ENCODE measurements at places on chromosomes 16 and 17.

DNA sequence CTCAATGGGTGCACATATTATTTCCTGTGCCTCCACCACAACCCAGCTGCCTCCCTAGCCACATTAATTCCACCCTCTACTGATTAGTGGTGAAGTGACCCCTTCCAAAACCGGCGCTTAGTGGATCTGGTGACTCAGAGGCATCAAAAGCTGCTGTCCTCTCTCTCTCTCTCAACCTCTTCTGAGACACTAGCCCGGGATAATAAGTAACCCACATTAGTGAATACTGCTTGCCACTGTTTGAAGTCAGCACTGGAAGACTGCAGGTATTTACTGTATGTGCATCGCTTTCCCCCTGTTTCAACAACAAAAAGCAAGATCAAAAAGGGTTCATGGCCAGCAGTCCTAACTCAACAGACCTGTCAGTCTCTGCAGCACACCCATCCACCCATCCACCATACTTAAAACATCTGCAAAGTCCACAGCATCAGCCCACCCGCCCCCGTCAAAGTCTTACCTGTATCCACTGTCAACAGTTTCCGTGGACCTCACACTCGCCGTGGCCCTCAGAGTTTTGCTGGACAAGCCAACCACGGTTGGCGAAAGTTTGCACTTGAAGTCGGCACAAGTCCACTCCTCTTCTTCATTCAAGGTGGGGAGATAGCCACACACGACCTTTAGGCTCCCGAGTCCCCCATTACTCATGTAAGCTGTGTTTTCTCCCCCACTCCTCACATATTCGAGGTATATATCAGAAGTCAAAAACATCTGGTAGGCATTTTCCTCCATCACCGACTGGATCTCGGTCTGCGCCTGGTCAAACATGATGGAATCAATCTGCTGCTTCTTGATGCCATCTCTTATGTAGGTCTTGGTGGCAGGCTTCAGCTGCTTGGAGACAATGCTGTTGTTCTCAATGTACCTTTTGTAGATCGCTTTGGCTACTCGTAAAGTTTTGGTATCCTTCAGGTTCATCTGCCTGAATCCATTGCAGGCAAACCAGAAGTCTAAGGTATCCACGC lies 3.8 kb downstream of the AXIN2 start:
- H3K36me3 ChIP-seq = no peaks in the 10 kb centered on the region
- no peaks in the 10 kb centered on the region for H3K27me3 ChIP-seq
- H3K27ac ChIP-seq = peak overlapping the region; percentile 9
- H3K4me3 ChIP-seq = no peak overlapping the region
- peaks cover 3% of the 10 kb centered on the region for H3K4me1 ChIP-seq
- DNase-seq = no peak

DNA sequence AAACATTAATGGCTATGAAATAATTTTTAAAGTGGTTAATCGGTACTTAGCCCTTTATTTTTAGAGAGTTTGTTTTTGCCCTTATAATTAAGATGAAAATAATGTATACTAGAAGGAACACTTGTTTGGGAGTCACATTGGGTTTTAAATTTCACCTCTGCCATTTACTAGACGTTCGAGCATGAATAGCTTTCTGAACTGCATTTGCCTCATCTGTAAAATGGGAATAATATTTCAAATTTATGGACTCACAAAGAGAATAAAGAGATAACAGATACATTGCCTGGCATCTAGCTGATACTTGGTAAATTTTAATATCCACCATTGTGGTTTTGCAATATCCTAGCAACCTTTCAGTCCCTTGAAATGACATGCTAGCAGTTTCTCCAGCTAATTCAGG lies 36.6 kb downstream of the TNRC6A start:
- H3K36me3 ChIP-seq = no peaks in the 10 kb centered on the region
- H3K4me3 ChIP-seq = no peak overlapping the region
- H3K4me1 ChIP-seq = no peaks in the 10 kb centered on the region
- H3K27me3 ChIP-seq = no peaks in the 10 kb centered on the region
- DNase-seq = no peak
- H3K27ac ChIP-seq = no peak overlapping the region

DNA sequence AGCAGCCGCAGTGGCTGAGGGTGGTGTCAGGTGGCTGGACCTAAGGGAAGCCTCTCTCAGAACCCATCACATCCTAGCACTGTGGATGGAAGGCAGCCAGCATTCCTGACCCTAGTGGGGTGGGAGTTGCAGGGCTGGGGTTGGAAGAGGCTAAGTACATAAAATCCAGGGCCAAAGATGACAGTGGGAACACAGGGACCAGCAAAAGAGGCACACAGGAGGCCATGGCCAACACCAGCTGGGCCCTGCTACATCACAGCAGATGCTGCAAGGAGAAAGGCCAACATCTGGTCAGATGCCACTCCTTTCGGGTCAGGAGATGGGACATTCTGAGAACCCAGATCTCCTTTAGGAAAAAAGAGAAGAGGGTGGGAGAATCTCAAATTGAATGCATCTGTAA lies 415.4 kb downstream of the SLC39A11 start:
- DNase-seq = no peak
- no peaks in the 10 kb centered on the region for H3K36me3 ChIP-seq
- no peak overlapping the region for H3K4me3 ChIP-seq
- H3K4me1 ChIP-seq = no peaks in the 10 kb centered on the region

DNA sequence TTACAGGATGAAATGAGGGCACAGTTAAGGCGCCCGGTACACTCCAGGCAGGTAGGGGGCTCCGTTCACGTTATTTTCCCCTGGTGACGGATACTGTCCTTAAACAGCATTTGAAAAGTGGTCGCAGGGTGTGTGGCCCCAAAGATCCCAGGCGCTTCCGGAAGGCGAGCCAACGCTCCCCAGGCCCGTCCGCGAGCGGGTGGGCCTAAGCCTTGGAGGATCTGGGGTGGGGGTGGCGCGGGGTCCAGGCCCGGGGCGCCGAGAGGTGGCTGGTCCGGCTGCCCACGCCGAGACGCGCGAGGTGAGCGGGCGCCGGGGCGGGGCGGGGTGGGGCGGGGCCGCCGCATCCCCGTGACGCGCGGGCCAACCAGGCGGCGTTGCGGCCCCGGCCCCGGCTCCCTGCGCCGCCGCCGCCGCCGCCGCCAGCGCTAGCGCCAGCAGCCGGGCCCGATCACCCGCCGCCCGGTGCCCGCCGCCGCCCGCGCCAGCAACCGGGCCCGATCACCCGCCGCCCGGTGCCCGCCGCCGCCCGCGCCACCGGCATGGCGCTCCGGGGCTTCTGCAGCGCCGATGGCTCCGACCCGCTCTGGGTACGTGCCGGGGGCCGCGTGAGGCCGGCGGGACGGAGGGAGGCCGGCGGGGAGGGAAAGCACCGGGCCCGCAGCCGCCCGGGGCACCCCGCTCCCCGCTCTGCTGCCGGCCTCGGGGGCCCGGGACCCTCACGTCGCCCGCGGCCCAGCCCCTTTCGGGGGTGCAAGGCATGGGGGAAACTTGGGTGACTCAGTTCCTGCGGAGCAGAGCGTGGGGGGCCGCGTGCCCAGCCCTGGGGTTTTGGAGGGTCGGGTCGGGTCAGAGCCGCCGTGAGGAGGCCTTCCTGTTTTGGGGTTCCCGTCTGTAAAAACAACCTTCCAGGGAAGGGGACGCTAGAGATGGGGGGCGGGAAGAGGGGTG lies at the start of gene ABCC1:
Gene ABCC1, plus strand, starts transcription at position 407 of the 951 bp plus-strand sequence. Its CDS starts 136 bp downstream, at position 543.
- peaks cover 81% of the 10 kb centered on the region for H3K4me1 ChIP-seq
- H3K27me3 ChIP-seq = no peaks in the 10 kb centered on the region
- peak within 1 kb of the TSS; percentile 96 for H3K27ac ChIP-seq
- no peak for DNase-seq
- peak within 1 kb of the TSS; percentile 86 for H3K4me3 ChIP-seq
- H3K36me3 ChIP-seq = no peaks in the 10 kb centered on the region

DNA sequence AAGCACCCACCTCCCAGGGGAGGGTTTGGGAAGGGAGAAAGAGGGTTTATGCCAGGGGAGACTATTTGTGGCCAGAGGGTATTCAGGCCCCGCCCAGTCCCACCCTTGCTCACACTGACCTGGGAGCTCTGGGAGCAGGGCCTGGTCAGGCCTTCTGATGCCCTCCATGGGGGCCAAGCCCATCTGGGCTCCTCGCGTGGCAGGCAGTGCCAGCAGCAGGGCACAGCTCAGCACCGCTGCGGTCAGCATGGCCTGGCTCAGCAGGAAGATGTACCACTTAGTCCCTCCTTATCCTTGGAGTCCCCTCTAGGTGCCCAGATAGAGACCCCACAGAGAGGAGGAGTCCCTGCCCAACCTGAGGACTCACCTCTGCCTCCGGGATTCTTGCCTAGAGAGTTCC lies at the start of gene AGRP:
Gene AGRP, minus strand, starts transcription at position 398 of the 400 bp plus-strand sequence. Its CDS starts 149 bp downstream, at position 249.
- no peaks in the 10 kb centered on the region for H3K27me3 ChIP-seq
- H3K27ac ChIP-seq = peak within 1 kb of the TSS; percentile 7
- H3K4me3 ChIP-seq = no peak within 1 kb of the TSS
- peaks cover 52% of the 10 kb centered on the region for H3K4me1 ChIP-seq
- H3K36me3 ChIP-seq = peaks cover 25% of the 10 kb centered on the region

DNA sequence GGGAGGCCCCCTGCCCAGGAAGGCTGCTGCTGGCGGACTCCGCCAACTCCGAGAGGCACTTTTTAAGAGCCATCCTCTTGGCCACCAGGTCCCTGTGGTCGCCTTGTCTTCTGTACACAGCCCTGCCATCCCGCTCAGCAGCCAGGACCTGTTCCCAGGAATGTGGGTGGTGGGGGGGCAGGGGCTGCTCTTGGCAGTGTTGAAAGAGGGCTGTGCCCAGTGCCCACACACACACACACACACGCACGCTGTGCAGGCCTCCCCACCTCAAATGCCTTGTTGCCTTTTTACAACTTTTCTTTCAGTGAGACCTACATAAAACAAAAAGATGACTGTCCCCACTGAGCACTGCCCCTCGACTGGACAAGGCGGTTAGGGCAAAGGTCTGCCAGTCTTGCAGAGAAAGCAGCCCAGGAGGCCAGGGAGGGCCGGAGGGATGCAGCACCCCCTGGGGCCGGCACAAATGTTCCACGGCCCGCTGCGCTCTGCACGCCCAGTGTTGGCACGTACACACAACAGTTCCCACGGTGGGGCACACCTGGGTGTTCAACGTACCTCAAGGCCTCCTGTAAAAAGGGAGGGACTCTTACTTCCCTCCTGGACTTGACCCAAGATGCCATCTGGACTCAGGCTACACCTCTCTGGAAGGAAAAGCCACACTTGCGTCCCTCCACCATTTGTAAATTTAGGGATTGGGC lies 18.5 kb upstream of the PITPNA start:
- H3K27ac ChIP-seq = no peak overlapping the region
- no peaks in the 10 kb centered on the region for H3K27me3 ChIP-seq
- H3K36me3 ChIP-seq = no peaks in the 10 kb centered on the region
- peaks cover 72% of the 10 kb centered on the region for H3K4me1 ChIP-seq
- no peak for DNase-seq

DNA sequence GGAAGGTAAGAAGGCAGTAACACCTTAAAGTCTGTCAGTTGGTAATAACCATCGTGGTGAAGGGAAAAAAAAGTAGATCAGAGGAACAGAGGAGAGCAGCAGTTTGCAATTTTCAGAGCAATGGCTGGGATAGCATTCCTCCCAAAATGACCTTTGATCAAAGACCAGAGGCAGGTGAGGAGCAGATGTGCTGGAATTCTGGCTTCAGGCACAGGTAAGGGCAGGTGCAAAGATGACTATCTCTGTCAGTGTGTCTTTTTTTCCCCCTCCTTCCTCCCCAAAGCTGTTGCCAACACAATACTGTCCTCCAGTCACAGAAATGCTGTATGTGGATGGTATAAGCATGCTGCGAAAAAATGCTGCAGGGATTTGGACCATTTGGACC lies 166.7 kb downstream of the XYLT1 start:
- peaks cover 45% of the 10 kb centered on the region for H3K4me1 ChIP-seq
- H3K27me3 ChIP-seq = no peaks in the 10 kb centered on the region

DNA sequence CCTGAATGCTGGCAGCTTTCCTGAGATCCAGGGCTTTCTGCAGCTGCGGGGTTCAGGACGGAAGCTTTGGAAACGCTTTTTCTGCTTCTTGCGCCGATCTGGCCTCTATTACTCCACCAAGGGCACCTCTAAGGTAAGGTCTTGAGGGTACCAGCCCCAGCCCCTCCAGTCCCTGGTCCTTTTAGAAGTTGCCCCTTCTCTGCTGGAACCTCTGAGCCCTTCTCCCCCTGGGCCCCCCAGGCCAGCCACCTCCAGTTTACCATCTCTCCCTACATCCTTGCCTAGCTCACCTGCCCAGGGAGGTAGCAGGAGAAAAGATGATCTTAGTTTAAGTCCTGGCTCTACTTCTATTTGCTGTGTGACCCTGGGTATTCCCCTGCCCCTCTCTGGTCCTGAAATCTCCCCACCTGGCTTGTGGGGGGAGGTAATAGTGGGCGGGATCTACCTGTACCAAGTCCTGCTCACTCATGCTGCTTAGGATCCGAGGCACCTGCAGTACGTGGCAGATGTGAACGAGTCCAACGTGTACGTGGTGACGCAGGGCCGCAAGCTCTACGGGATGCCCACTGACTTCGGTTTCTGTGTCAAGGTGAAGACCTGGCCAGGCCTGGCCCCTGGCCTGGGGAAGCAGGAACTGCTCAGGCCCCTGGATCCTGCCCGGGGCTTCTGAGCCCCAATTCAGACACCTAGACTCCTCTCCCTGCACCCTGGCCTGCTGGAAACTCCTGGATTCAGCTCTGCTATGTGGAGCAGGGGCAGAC lies 6.5 kb downstream of the GRB7 start:
- DNase-seq = no peak
- H3K4me3 ChIP-seq = no peak overlapping the region
- H3K27me3 ChIP-seq = peaks cover 49% of the 10 kb centered on the region
- no peak overlapping the region for H3K27ac ChIP-seq
- peaks cover 31% of the 10 kb centered on the region for H3K4me1 ChIP-seq
